Cardiac muscle cell (in vitro differentiated cells and primary cell): ENCODE measurements at places on chromosomes 5 and 9. TPM values are rescaled to one million over a fixed set of nuclear protein-coding genes. Genes with fewer than 3 reads are reported as not detected.

DNA sequence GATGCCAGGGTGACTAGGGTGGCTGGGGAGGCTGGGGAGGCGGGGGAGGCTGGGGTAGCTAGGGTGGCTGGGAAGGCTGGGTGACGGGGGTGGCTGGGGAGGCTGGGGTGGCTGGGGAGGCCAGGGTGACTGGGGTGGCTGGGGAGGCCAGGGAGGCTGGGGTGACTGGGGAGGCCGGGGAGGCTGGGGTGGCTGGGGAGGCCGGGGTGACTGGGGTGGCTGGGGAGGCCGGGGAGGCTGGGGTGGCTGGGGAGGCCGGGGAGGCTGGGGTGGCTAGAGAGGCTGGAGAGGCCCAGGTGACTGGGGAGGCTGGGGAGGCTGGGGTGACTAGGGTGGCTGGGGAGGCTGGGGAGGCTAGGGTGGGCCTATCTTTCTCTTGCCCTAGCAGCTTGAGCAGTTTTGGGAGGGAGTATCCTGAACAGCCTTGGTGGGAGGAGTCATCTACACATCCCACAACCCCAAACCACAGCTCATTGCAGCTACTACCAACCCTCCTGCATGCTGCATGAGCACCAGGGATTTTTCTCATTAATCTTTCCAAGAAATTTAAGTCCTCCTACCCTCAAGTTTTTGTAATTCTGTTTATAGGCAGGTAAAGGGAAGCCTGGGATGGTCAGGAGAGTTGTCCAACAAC is 203.2 kb upstream of the IRX1 start:
- no peak for DNase-seq

DNA sequence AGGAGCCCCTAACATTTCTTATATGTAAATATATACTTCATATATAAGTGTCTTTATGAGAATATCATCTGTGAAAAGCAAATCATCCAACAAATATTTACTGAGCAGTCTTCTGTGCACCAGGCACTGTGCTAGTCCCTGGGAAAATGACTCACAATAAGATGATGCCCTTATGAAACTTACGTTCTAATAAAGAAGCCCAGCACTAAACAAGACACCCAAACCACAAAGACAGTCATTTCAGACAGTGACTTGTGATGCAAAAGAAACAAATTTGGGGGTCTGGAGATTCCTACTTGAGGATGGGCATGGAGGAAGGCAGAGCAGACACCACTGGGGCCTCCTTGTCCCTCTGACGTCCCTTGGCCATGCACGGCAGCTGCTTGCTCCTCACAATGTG is 30.6 kb upstream of the PPP1R2B start:
- no peak for DNase-seq

DNA sequence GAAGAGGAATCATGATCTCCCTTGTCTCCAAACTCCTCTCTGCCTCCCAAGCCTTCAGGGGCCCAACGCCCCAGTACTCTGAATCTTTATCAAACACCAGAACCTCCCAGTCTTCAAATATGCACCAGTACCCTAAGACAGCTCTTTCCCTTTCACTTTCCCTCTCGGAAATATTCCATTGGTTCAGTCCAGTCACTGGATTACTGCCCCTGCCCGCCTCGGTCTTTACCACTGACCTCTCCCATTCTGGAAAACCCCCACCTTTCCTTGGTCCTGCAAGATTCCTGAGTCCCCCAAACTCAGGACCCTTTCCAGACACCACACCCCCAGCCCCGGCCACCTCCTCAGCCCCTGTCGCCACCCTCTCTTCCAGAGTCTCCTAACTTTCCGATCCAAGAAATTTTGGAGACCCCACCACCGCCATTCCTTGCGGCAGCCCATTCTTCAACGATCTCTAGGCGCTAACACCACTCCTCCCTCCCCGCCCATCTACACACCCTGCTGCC is 674 bp downstream of the C5orf15 start:
- peak; percentile 43 for DNase-seq

GRCh38 chr5:177500685-177501522 is 3.5 kb upstream of the PDLIM7 start:
- peak; percentile 97 for DNase-seq

- DNase-seq, result no peak
Measured at GRCh38 chr9:34575862-34576596, 13.5 kb downstream of the CNTFR start.

- no peak for DNase-seq
Measured at GRCh38 chr5:170571875-170572852, 68.3 kb downstream of the KCNIP1 start.

GRCh38 chr5:72379936-72380335 is 59.8 kb downstream of the PTCD2 start:
- no peak for DNase-seq

- DNase-seq, result no peak
Measured at GRCh38 chr9:94721754-94722153, 4.7 kb upstream of the AOPEP start.

GRCh38 chr5:156838961-156839360 is 11.1 kb upstream of the PPP1R2B start:
- no peak for DNase-seq

GRCh38 chr5:149688406-149688805 is 41.7 kb upstream of the PPARGC1B start:
- no peak for DNase-seq

DNA sequence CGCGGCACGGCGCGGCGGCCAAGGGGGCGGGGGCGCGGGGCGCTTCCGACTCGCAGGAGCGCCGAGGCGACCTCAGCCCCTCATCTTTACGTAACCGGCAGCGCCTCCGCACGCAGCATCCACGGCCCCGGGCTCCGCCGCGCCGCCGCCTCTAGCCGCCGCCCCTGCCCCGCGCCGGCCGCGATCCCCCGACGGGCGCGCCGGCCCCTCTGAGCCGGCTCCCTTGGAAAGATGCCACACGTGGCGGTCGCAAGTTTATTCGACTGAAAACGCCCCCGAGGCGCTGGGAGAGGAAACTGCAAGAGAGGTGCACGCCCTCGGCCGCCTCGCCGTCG is 1.0 kb downstream of the KLF9 start:
- DNase-seq, result peak; percentile 46

- no peak for DNase-seq
Measured at GRCh38 chr9:68727636-68728035, 22.6 kb downstream of the PIP5K1B start.

DNA sequence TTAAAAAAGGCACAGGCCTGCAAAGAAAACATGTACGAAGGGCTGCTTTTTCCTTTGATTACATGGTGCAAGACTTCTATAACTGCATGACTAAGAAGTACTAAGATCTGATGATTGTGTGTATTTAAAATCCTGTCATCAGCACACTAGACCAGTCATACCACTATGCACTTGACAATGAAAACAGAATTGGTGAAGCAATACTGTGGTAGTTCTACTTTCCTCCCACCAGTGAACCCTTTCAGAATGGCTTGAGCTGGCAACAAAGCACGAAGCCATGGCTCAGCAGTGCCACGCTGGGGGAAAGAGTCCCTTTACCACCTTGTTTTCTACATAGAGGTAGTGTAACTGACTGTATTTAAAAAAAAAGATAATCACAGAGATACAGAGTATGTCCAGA is 49.0 kb upstream of the POU5F2 start:
- DNase-seq, result peak; percentile 34

GRCh38 chr9:84207491-84207951 is 133.0 kb downstream of the SLC28A3 start:
- DNase-seq, result peak; percentile 56

- DNase-seq, result no peak
Measured at GRCh38 chr5:11273180-11273903, 512.3 kb upstream of the DAP start.

- DNase-seq, result no peak
Measured at GRCh38 chr9:93910598-93910997, 44.6 kb downstream of the BARX1 start.

GRCh38 chr5:139531772-139532169 is 29.4 kb upstream of the UBE2D2 start:
- DNase-seq, result no peak

DNA sequence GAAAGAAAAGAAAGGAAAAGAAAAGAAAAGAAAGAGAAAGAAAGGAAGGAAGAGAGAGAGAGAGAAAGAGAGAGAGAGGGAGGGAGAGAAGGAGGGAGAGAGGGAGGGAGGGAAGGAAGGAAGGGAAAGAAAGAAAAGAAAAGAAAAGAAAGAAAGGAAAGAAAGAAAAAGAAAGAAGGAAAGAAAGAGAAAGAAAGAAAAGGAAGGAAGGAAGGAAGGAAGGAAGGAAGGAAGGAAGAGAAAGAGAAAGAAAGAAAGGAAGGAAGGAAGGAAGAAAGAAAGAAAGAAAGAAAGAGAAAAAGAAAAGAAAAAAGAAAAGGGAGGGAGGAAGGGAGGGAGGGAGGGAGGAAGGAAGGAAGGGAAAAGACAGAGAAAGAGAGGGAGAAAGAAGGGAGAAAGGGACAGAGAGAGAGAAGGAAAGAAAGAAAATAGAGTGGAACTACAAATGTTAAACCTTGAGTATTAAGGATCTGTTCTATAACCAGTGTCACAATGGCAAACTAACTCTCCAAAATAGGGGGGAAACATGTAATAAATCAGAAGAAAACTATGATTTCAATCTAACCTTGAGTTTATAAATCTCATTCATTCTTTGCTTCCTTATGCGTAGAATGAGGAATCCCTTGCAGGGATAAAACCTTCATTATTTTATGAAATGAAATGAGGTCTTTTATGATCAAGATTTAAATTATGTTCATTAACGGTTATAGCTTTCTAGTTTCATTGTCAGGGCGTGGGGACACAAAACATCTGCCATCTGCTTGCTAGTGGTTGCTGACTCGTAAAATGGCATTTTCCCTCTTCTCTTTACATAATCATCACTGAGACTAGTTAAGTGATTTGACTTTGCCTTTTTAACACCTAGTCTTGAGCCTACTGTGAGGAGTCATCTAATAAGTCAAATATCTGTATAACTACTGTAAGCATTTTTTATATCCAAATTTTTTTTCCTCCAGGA is 40.7 kb upstream of the RAD23B start:
- no peak for DNase-seq

GRCh38 chr5:61582205-61582820 is 250.3 kb downstream of the ZSWIM6 start:
- no peak for DNase-seq

DNA sequence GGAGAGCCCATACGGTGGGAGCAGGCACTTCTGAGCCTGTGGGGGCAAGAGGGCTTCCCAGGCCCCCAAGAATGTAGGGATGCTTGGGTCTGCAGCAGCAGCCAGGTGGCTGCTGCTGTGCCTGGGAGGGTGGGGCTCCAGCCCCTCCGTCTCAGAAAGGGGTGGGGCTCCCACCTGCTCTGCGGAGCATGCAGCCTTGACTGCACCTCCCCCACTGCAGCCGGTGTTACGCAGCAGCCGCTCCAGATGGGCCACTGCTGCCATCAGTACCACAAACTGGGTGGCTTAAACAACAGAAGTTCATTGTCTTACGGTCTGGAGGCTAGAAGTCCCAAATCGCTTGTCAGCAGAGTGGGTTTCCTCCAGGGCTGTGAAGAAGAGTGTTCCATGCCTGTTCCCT is 365.5 kb downstream of the TMEM38B start:
- no peak for DNase-seq

DNA sequence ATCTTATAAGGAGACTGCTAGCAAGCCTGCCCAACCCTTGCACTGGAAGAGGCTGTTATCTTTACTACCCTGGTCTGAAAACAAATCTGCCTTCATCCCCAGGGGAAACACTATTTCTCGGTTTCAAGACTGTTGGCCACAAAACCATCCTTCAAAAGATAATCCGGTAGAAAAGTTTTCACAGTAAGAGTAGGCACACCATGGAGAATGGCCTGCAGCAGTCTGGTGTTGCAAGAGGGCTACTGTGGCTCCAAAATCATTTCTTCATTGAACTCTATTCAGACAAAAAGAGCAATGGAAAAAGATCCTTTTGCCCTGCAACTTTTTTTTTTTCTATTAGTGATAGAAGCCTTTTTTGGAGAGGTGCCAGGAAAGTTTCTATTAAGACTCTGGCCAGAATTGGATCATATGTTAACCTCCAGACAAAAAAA is 163.9 kb downstream of the ARHGEF28 start:
- DNase-seq, result peak; percentile 76

GRCh38 chr5:150491876-150492275 is 16.1 kb upstream of the NDST1 start:
- no peak for DNase-seq

DNA sequence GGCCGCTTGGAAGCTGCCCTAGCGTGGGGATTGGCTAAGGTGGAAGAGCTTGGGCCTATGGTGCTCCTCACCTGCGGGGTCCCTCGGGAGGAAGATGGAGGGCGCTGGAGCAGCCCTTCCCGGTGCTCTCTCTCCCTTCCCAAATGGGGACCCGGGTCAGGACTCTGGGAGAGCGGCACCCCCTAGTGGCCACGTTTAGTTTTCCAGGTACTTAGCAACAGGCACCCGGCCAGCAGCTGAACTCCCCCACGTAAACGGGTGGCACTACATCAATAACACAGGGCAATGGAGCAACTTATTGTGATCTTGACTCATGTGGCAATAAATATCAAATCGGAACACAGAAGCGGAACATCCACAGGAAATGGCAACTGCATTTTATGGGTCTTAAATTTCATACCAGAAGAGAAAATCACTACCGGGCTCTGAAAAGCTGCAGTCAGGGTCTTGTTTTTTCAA is 316.6 kb downstream of the AGTPBP1 start:
- peak; percentile 80 for DNase-seq

GRCh38 chr9:3215658-3216057 is 310.1 kb downstream of the RFX3 start:
- no peak for DNase-seq

DNA sequence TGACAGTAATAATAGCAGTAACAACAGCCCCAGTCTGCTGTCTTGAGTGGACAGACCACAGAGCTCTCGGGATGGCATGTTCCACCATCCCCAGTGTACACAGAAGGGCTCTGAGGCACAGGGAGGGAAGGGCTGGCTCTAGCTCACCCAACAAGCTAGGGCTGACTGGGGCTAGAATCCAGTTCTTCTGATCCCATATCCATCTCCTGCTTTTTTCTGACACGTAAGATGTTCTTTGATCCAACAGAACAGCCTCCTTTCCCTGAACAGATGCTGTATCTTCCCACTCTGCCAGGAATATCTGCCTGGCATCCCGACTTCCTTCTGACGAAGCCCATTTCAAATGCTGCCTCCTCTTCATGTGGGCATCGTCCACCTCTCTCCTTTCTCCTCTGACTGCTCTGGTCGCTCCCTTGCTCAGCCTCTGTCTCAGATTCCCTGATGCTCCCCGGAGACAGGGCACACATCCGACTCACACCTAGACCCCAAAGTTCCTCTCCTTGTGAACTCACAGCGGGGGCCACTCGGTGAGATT is 43.6 kb upstream of the CLK4 start:
- DNase-seq, result no peak

The CDX1 gene
- not detected in 2 replicates for total RNA-seq

The NFIB gene
- 10.4 and 13.9 TPM in 2 replicates for total RNA-seq

The CPEB4 gene
- total RNA-seq, result 52.9 and 65.2 TPM in 2 replicates

The TMEM215 gene
- not detected in 2 replicates for total RNA-seq

The N4BP3 gene
- 11.6 and 13.7 TPM in 2 replicates for total RNA-seq

The KIF3A gene
- 4.8 and 5.4 TPM in 2 replicates for total RNA-seq

The ANKRD55 gene
- total RNA-seq, result not detected in 2 replicates

The TEX48 gene
- not detected in 2 replicates for total RNA-seq

The SPACA9 gene
- 4.8 and 6.4 TPM in 2 replicates for total RNA-seq

The TTC1 gene
- total RNA-seq, result 28.1 and 39.4 TPM in 2 replicates

The ACTBL2 gene
- total RNA-seq, result not detected in 2 replicates

The HMMR gene
- 7.8 and 46.5 TPM in 2 replicates for total RNA-seq

The PCDHGA12 gene
- 1.7 and 6.1 TPM in 2 replicates for total RNA-seq

The TTC23L gene
- 0.98 and 1.6 TPM in 2 replicates for total RNA-seq
